ENCODE measurements at places on chromosomes 16 and 17.

- no peak for DNase-seq
Observed at GRCh38 chr16:1184156-1184868, 31.4 kb downstream of the CACNA1H start.

GRCh38 chr16:88642881-88643643, 4.7 kb downstream of the IL17C start:
- DNase-seq: no peak

DNA sequence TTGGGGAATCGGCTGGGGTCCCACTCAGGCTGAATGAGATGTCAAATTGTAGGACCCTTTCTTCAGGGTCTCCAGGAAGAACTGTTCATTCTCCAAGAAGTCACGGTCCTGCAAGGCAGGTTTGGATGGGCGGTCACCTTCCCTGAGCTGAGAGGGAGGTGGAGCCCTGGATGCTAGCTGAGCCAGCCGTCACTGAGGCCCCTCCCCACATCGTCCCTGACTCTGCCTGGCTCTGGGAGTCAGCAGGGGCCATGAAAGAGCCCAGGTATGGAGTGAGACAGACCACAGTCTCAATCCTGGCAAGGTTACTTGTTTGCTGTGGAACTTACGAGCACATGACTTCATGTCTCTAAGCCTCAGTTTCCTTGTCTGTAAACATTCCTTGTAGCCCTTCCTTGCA, 6.0 kb upstream of the MRPL38 start:
- no peak for DNase-seq

DNA sequence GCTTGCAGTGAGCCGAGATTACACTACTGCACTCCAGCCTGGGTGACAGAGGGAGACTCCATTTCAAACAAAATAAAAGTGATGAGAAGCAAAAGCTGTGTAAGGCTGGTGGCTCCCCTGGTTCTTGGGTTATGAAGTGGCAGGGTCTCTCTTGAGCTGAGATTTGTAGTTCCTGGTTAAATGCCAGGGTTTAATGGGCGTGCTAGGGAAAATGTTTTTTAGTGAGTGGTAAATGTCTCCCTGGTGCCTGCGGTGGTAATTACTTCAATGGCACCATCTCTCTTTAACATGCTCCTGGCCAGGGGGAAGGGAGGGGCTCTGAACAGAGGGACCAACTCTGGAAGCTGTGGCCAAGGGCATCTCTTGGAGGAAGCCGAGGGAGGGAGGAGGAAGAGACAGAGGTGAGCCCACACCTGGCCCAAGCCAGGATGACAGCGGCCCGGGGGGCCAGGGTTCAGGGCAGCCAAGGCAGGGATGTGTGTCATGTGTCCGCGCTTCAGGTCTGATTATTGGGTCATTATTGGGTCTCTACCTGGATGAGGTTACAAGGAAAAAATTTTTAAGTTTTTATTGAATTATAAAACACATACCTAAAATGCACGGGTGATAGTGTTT, 17.8 kb upstream of the RPL38 start:
- no peak for DNase-seq

DNA sequence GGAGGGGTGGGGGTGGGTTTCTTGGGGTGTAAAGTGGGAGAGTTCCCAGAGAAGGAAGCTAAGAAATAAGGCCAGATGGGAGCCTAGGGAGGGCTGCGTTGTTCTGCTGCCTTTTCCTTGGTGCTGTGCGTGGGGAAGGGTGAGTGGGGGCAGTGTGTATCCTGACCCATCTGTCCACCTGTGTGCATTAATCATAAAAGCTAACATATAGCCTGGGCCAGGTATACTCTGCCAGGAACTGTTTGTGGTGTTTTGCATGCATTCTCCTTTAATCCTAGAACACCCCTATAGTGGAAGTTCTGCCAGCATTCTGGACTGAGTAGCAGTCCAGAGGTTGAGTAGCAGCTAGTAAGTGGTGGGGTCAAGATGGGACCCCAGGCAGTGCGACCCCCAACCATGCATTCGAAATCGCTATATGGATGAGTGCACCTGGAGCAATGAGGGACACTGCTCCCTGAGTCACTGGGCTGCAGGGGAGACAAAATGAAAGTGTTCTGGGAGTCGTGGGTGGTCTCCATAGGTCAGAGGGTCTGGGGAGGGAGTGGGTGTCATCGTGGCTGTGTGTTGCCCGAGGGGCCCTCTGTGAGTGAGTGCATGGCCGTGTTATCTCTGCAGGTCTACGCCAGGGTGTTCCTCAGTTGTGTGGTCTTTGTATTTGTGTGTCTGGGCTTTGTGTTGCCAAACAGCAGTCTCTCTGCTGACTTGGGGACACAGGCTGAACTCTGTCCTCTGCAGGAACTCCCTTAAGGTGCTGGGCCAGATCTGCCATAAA, 1.3 kb downstream of the ERBB2 start:
- peak; percentile 34 for DNase-seq

GRCh38 chr17:61005358-61005757, 327.7 kb downstream of the BCAS3 start:
- no peak for DNase-seq

GRCh38 chr16:57984443-57985203, 13.7 kb upstream of the CNGB1 start:
- peak; percentile 69 for DNase-seq

- no peak for DNase-seq
Observed at GRCh38 chr17:14506364-14506763, 205.5 kb downstream of the HS3ST3B1 start.

GRCh38 chr16:79950932-79951719, 350.6 kb upstream of the MAF start:
- DNase-seq: no peak

DNA sequence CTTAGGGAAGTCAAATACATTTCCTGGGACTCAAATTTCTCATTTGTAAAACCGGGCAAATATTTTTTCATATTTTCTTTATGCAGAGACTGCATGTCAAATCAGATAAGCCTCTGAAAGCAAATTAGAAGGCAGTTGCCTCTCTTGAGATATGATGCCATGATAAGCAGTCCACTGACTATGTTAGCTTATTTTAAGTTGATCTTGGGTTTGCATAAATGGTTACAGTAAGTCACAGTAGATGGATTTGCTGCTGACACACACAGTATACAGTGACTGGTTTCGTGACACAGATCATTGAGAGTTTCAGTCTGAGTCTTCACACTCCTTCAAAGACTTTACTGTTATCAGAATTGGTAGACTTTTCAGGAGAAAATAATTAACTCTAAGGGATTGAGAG, 927.6 kb upstream of the CDH8 start:
- DNase-seq: no peak

GRCh38 chr17:74271281-74271680, 2.8 kb upstream of the DNAI2 start:
- DNase-seq: no peak

DNA sequence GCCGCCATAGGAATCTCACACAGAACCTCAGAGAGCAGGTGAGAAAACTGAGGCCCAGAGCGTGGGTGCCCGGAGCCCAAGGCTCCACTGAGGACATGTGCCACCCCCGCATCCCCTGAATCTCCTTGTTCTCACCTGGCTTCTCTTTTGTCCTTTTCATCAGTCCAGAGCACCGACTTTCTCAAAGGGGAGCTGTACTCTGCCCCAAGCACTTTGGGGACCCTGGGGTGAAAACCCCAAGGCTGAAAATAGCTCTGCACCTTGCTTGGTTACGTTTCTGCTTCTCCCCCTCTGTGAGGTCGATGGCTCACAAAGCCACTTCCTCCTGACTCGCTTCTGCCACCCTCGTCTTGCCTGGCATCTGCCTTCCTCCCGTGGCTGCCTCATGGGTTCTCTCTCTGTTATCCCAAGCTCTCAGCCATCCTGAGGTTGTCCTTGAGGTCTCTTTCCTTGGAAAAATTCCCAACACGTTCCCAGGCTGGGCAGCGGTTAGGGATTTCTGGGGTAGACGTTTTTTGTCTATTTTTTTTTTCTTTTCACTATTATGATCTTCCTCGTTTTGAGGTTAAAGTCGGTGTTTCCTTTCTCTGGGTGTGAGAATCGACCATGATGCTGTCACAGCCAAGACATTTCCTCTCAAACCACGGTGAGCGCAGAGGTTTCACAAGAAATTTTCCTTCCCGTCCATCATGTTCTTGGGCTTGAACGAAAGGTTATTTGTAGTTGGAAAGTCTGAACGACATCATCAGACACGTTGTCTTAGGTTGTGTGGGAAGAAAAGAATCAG, 37.2 kb downstream of the IRF8 start:
- no peak for DNase-seq

DNA sequence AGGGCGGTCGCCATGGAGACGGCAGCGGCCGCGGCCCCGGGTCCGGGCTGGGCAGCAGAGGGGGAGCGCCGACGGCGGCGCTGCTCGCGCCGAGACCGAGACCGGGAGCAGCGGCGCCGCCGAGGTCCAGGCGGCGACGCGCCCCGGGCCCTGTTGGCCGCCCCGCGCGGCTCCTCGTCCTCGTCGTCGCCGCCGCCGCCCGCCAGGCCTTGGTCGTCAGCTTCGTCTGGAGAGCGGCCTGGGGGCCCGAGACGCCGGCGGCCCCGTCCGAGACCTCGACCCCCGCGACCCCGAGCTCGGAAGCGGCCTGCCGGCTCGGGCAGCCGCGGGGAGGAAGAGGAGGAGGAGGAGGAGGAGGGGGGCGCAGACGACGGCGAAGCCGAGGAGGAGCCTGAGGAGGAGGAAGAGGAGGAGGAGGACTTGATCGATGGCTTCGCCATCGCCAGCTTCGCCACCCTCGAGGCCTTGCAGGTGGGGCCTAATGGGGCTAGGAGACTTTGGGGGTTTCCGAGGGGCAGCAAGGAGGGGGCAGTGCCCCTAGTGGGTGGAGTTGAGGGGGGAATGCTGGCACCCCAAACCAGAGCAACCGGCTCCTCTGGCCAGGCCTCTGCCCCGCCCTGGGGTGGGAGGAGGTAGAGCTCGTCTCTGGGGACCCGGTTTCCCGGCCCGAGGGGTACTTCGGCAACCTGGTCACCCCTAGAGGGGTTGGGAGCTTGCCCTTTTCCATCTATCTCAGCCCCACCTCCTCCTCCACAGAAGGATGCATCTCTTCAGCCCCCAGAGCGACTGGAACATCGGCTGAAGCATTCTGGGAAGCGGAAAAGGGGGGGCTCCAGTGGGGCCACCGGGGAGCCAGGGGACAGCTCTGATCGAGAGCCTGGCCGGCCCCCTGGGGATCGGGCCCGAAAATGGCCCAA, 1.5 kb downstream of the FBRS start:
- peak; percentile 45 for DNase-seq

GRCh38 chr17:71084219-71084618, 914.9 kb downstream of the KCNJ2 start:
- DNase-seq: no peak

DNA sequence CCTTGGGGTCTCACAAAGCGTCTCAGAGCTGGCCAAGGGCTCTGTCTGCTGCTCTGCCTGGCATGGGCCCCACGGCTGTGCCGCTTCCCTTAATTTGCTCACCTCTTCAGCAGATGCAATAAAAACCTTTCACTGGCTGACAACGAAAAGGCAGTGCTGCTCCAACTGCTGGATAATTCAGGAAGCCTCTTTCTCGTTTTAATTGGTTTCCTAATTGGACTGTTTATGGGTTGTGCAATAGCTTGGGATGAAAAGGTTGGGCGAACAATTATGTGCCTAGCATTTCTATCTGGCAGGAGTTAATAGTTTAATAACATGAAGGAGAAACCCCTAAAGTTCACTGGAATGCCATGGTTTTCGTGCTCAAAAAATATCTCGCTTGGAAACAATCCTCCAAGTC, 234.1 kb upstream of the IRX5 start:
- DNase-seq: no peak

- no peak for DNase-seq
Observed at GRCh38 chr16:54233615-54234014, 53.0 kb downstream of the IRX3 start.

- no peak for DNase-seq
Observed at GRCh38 chr16:380762-381011, 1.1 kb downstream of the PGAP6 start.

DNA sequence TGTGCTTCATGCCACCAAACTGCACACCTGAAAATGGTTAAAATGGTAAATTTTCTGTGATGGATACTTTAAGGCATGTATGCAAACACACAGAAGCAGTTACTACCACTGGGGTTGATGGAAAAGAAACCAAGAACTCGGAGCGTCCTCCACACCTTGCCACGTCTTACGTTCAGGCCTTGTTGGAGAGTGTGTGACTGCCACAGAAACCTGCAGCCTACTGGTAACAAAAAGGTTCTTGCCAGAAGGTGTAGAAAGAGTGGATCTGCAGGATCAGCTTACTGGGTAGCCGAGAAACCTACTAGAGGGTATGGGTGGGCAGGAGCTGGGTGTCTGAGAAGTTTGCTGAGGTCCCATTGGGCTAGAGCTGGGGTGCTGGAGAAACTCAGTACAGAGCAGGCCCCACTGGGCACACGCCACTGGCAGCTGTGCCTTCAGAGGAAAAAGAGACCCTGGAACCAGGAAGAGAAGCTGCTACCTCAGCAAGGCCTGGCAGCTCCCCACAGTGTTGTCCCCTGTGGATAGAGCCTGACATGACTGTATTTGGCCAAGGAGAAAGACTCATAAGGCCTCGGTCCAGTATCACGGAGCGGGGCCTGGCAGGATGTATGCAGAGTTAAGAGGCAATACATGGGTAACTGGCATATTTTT, 204.6 kb downstream of the SEC14L1 start:
- no peak for DNase-seq

GRCh38 chr17:38352245-38353085, 821 bp downstream of the SOCS7 start:
- no peak for DNase-seq

GRCh38 chr17:9432934-9433421, 142.6 kb downstream of the STX8 start:
- no peak for DNase-seq

DNA sequence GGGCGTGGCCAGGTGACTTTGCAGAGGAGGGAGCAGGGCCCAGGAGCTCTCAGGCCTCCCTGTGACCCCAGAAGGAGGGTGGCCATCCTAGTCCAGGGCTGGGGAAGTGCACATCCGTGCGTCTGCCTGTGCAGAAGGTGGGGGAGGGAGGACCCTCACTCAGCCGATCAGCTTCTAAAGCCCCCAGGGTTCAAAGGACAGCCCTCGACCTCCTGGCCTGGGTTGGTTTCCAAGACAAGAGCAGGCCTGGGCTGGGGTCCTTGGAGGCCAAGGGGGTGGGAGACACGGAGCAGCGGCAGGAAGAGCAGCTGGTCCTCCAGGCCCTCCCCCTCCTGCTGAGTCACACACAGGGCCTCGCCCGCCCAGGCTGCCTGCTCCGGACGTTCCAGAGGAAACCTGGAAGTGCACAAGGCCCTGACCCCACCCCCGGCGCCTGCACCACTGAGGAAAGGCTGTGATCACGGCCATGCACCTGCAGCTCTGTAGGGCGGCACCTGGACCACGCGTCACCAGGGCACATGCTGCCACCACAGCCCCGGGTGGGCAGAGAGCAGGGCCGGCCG, 67.1 kb upstream of the ZNF469 start:
- DNase-seq: no peak

DNA sequence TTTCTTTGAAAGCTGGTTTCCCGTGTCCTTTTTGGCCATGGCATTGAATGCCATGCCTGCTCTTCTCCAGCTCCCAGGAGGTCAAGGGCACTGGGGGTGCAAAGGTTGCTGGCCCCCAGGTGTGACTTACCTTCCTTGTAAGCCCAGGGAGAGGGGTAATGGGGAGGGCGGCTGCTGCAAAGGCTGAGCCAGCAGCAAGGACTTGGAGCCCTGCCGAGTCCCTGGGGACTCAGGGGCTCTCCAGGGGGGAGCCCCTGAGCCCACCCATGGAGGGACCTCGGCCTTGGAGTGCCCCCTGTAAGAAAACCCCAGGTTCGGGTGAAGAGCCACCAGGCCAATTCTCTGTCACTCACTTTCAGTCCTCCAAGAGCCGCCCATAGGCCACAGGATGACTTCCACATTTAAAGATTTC, 5.9 kb upstream of the CCL22 start:
- no peak for DNase-seq

Measured in breast epithelium (tissue), 4 donors.